ENCODE measurements at places on chromosomes 1 and 21.
A peak's percentile ranks its signal among the peaks of the same experiment; 100 is the strongest.

DNA sequence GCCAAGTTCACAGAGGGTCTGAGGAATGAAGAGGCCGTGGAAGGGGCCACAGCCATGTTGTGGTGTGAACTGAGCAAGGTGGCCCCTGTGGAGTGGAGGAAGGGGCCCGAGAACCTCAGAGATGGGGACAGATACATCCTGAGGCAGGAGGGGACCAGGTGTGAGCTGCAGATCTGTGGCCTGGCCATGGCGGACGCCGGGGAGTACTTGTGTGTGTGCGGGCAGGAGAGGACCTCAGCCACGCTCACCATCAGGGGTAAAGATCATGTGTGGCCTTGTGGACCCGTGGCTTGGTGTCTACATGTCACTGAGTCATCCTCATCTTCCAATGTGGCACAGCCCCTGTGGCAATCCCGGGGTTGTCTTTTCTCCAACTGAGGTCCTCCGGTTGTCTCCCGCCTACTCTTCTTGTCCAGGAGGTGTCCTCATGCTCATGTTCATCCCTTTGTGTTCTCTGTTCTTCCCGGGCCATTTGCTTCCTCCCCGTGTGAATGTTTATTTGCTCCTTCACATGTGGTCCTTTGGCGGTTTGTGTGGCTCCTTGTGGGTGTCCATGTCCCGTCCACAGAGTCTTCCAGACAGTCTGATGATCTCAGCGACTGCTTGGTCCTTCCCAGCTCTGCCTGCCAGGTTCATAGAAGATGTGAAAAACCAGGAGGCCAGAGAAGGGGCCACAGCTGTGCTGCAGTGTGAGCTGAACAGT, 84.2 kb downstream of the OBSCN start:
- no peaks in the 10 kb centered on the region for H3K36me3 ChIP-seq
- peak; percentile 35 for DNase-seq
- H3K27me3 ChIP-seq, result no peaks in the 10 kb centered on the region

GRCh38 chr1:227388214-227389168, 70.2 kb upstream of the CDC42BPA start:
- no peak for DNase-seq
- no peaks in the 10 kb centered on the region for H3K36me3 ChIP-seq
- no peak overlapping the region for H3K4me3 ChIP-seq
- no peaks in the 10 kb centered on the region for H3K27me3 ChIP-seq
- no peaks in the 10 kb centered on the region for H3K4me1 ChIP-seq

DNA sequence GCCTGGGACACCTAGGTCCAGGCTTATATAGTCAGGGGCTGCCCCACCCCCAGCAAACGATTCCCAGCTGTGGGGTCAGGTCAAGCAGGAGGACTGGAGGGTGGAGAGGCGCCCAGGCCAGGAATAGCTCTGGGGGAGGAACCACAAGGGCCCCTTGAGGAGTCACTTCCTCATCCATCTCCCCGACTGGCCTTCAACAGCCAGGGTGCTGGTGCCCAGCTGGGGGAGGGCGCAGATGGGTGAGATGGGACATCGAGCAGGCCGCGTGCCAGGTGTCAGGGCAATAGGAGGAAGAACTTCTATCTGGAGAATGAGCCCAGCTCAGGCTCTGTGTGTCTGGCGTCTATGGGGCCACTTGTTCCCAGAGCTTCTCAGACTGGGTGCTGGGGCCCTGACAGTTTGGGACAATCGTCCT, 208 bp upstream of the MYBPH start:
- no peaks in the 10 kb centered on the region for H3K36me3 ChIP-seq
- H3K4me1 ChIP-seq, result no peaks in the 10 kb centered on the region
- no peaks in the 10 kb centered on the region for H3K27me3 ChIP-seq
- DNase-seq, result no peak

DNA sequence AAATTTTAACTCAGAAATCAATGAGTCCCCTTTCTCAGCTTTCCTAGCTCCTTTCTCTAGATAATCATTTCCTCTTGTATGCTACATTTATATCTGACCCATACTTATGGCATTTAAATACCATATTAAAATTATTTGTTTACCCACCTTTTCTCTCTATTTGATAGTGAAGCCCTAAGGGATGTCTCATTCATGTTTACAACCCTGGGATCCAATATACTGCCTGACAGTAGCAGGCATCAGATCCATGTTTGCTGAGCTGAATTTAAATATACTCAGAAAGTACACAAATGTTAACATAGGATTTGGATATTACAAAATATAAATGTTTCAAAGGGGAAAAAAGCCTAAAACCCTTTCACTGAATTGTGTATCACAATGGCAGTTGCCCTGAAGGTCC, 26.5 kb downstream of the SCMH1 start:
- H3K4me1 ChIP-seq, result no peaks in the 10 kb centered on the region
- H3K27ac ChIP-seq, result no peak overlapping the region
- no peaks in the 10 kb centered on the region for H3K27me3 ChIP-seq
- H3K36me3 ChIP-seq, result no peaks in the 10 kb centered on the region
- no peak overlapping the region for H3K4me3 ChIP-seq

DNA sequence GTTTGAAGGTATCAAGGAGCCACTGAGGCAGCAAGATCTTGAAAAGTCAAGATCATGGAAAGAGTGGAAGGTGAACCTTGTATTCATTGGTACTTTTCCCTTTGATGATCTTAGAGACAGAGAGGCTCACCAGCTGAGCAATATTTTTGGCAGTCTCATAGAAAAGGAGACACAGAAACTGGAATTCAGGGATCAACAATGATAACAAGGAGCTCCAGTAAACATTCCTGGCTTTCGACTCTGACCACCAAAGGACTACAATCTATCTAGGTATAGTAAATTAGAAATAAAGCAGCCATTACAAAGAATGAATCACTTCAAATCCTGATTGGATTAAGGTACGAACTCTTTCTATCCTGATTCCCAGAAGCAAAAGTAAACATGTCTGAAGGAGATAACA, 615.4 kb downstream of the KIF26B start:
- no peak overlapping the region for H3K4me3 ChIP-seq
- H3K36me3 ChIP-seq, result no peaks in the 10 kb centered on the region
- H3K4me1 ChIP-seq, result no peaks in the 10 kb centered on the region
- H3K27ac ChIP-seq, result no peak overlapping the region
- no peaks in the 10 kb centered on the region for H3K27me3 ChIP-seq

DNA sequence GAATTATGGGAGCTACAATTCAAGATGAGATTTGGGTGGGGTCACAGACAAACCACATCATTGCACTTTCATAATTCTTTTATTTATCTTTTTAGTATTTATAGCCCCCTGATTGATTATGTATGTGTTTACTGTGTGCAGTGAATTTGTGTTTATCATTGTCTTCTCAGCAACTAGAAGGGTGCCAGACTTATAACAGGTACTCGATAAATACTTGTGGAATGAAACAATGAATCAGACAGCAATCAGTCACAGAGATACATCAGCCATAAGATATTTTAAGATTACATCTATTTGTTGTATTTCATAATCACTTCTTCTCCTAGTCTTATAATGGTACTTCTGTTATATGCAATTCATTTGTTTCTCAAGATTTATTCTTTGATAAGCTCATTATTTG, 273.2 kb downstream of the PTPRC start:
- no peak overlapping the region for H3K27ac ChIP-seq
- H3K4me1 ChIP-seq, result no peaks in the 10 kb centered on the region
- H3K27me3 ChIP-seq, result no peaks in the 10 kb centered on the region
- no peaks in the 10 kb centered on the region for H3K36me3 ChIP-seq
- DNase-seq, result no peak
- H3K4me3 ChIP-seq, result no peak overlapping the region

DNA sequence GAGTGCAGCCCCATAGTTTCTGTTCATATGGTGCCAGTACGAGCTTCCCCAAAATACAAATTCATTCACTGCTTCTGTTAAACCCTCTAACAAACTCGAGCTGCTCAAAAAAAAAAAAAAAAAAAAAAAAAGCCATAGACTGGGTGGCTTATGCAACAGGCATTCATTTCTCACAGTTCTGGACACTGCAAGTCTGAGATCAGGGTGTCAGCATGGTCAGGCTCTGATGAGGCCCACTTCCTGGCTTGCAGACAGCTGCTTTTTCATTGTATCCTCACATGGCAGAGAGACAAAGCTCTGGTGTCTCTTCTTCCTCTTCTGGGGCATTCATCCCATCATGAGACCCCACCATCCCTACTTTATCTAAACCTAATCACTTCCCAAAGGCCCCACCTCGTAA, 121.6 kb downstream of the PTBP2 start:
- no peak for DNase-seq
- H3K27me3 ChIP-seq, result no peaks in the 10 kb centered on the region
- no peak overlapping the region for H3K27ac ChIP-seq
- H3K4me1 ChIP-seq, result no peaks in the 10 kb centered on the region

- H3K4me3 ChIP-seq, result no peak overlapping the region
- DNase-seq, result no peak
- no peak overlapping the region for H3K27ac ChIP-seq
- no peaks in the 10 kb centered on the region for H3K27me3 ChIP-seq
- no peaks in the 10 kb centered on the region for H3K36me3 ChIP-seq
Observed at GRCh38 chr1:60222360-60223115, 149.0 kb upstream of the C1orf87 start.

GRCh38 chr1:9084906-9085305, 15.5 kb upstream of the SLC2A5 start:
- no peak for DNase-seq
- no peak overlapping the region for H3K27ac ChIP-seq
- H3K4me3 ChIP-seq, result no peak overlapping the region
- H3K36me3 ChIP-seq, result no peaks in the 10 kb centered on the region
